LNCaP clone FGC (cell line): ENCODE measurements at places on chromosomes 11 and 22.

- no peak for DNase-seq
Measured at GRCh38 chr11:10655227-10655626, 38.3 kb downstream of the IRAG1 start.

- no peak for DNase-seq
Measured at GRCh38 chr11:130071211-130071712, 1.6 kb downstream of the APLP2 start.

DNA sequence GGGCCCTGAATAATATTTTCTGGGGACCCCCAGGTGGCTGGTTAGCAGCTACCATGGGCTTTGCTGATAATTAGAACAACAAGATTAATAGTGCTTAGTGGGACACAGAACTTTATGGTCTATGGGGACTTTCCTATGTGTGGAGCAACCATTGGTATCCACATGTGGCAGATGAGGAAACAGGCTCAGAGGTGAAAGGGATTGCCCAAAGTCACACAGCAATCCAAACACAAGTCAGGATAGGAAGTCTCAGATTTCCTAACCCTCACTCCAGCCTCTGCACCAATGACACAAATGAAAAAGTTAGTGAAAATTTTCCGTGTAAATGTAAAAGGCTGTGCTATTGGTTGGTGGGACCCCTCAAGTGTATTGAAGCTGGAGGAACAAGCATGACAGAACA is 15.3 kb upstream of the SLCO2B1 start:
- no peak for DNase-seq

DNA sequence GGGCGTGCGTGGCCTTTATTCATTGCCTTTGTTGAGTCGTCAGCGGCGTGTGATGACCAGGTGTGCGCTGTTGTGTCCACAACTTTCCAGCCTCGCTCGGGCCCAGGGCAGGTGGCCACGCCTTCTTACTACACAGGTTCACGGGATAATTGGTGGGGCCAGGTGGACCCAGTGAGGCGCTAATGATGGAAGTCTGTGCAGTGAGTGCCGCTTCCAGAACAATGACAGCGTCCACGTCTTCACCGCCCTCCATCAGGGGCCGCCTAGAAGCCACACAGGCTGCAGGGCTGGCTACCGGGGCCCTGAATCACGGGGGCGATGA is 1197.3 kb downstream of the BRD1 start:
- DNase-seq = no peak

GRCh38 chr11:55852141-55852540 is 13.6 kb downstream of the OR5D16 start:
- no peak for DNase-seq
